Stimulated activated CD4-positive, alpha-beta T cell treated with anti-CD3 and anti-CD28 coated beads, Interleukin-2, amount 100 ng/mL, for 4 hours (primary cell): ENCODE measurements at places on chromosomes 2 and 18.

GRCh38 chr2:157327621-157328500 is 2.2 kb upstream of the ERMN start:
- DNase-seq: peak; percentile 85

DNA sequence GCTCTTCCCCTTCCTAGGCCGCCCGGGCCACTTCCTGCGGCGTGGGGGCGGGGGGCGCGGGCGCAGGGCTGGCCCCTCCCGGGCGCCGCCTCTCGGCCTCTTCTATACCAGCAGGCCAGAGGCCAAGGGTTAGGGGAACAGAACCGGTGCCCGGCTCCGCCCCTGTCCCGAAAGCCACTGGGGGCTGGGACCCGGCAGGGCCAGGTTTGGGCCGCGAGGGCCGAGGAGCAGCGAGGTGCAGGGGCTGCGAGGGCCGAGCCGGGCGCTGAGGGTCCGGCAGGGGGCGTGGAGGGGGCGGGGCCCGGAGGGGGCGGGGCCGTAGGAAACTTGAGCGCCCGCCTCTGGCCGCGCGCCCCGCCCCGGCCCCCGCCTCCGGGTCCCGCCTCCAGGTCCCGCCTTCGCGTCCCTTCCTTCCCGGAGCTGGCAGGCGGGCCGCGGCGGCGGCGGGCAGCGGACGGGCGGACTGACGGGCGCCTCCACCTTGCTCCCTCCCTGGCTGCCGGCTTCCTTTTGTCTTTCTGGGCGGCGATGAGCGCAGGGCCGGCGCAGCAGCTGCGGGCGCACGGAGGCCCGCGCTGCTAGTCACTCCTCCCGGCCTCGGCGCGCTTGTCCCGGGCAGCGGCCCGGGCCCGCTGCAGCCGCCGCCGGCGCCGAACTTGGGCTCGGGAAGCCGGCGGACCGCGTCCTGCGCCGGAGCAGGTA is at the start of gene HPCAL1:
Gene HPCAL1 (plus strand): TSS at position 426 of the 702 bp plus-strand sequence. CDS start 116,854 bp downstream, outside the sequence.
- DNase-seq: peak; percentile 69

DNA sequence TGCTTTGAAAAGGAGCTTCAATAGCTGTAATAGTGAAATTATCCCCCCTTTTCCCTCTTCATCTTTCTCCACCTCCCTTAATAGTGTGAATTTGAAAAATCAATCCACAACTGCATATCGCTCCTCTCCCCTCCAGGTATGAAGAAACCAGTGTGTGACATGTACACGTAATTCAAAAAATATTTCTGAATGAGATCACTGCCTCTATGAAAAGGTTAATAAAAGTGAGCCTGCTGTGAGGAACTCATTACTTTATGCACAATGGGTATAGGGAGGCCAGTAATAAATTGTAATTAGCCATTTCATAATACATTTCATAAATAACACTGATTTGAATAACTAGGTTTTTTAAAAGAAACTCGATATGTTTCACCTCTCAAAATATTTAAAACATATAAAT is 209.0 kb upstream of the KYNU start:
- DNase-seq: no peak

DNA sequence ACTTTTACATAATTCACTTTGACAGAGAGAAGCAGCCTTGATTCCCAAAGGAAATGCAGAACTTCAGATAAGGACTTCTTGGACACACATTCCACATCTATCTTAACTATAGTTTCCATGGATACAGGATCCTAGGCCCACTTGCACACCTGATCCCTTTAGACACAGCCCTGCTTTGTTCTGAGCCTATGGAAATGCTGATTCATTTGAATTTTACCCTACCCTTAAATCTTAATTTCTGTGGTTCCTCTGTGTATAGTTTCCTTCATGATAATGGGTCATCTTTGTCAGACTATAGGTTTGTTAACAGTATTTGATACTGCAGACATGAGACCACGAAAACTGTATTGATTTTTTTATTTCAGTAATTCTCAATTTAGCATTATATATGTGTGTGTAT is 77.4 kb downstream of the ACTR3 start:
- DNase-seq: no peak

DNA sequence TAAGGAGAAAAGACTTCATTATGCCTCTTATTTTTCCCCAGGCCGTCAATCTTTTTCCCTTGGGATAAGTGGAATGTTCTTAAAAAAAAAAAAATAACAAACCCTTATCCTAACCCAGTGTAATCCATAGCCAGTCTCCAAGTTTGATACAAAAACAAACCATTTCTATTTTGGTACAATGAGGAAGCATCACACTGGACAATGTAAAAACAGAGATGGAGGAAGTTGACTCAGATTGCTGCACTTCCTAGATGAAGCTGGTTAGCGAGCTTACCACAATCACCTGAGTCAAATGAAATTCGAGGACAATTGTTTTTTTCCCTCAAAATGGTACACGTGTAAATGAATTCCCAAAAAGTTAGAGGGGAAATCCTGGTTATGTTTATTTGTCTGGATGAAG is 259.7 kb downstream of the TCF4 start:
- no peak for DNase-seq

GRCh38 chr18:52403291-52404021 is 63.5 kb downstream of the DCC start:
- no peak for DNase-seq

DNA sequence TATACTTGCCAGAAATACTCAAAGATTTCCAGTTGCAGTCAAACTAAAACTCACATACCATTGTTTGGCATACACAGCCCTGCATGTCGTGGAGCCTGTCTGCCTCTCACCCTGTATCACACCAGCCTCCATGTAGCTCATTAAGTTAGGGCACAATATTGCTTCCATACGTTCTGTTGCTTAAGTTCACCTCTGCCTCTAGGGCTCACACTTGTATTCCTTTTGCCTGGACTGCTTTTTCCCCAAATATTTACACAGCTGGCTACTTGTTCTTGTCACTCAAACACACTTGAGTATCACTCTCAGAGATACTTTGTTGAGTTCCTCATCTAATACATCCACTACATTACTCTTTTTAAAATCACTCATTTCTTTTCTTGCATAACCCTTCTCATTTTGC is 83.1 kb downstream of the PTH2R start:
- DNase-seq: no peak

DNA sequence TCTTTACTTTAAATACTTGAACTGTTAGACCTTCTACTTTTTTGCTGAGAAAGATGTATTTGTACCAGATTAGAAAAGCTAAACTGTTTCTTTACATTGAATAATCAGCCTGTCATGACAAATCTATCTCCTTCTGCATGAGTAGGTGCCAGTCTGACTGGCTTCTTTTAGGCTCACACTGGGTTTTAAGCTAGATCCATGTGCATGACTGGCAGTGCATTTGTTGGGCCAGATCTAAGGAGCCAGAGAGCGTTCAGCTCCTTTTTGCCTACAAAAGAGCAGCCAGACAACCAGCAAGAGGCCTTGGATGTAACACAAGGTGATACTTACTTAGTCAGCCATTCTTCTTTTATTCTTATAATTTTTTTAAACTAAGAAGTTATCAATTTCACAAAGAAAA is 82.0 kb upstream of the OTX1 start:
- no peak for DNase-seq

DNA sequence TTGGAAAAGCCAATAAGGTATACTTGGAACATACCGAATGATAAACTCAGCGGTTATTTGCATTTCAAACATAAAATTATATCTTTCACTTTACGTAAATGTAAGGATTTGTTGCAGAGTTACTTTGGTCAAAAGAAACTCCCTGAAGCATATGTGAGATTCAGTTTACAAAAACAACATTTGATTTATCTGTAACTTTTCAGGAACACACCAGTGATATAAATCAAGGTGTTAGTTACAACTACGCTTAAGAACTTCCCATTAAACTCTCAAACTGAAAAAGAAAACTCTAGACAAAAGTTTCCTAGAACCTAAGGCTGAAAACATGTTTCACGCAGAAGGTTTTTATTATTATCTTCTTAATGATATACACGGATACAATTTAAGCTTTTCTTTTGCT is 110.6 kb upstream of the MEIS1 start:
- DNase-seq: no peak

DNA sequence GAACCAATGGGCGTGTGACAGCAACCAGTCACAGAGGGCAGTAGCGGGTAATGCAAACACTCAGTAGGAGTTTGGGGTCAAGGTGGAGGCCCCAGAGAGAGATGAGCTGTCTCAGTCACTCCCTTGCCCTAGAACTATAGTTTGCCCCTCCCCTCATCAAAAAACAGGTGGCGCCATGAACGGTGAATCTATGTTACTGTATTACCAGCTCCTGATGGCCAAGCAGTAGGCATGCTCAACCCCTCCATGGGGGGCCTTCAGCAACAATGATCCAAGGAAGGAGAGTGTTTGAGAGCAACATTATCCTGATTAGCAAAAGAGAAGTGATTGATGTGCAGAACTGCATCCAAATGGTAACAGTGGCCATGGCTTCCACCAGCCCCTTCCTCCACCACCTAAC is 30.4 kb downstream of the TRABD2A start:
- DNase-seq: no peak

- no peak for DNase-seq
Observed at GRCh38 chr2:61951881-61952280, 46.4 kb downstream of the COMMD1 start.

DNA sequence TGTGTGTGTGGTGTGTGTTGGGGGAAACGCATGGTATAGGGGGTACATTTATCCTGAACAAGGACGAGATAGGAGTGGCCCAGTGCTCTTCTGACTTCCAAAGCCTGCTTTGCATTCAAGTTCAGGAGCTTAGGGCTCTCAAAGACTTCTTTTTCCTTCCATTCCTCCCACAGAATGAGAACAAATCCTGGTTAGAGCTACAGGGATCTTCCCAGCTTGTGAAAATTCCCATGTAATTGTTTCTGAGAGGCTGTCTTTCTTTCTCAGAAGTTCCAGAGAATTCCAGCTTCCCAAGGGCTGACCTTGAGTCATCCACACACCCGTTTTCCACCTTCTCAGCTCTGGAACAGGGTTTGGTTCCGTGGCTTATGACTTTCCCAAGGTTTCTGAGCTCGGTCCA is 38.9 kb downstream of the FASTKD2 start:
- DNase-seq: no peak

DNA sequence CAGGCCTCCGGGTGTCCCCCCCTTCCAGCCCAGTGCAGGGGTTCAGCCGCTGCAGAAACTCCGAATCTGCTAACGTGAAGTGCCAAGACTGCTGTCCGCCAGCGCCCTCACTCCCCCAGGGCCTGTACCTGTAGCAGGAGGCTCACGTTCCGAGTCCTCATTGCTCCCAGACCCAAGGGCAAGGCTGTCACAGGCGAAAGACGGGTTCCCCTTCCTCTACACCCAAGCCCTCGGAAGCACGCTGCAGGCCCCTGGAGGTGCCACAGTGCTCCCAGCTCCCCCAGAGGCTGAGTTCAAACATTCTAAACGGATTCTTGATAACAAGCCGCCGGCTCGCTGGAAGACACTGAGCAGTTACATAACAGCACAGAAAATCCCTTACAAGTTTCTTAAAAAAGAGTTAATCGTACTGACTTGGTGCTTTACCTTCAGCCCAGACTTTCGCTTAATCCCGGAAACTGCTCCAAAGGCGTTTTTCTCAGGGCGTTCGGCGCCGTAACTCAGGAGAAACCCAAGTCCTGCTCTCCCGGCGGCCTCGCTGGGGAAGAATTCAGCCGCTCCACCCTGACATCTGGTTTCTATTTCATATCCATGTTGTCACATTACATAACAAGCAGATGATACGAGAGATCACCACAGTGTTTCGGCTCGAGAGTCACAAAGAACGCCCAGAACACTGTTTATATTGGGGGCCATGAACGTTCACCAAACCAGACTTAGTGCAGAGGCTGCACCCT is 92.0 kb downstream of the HDAC4 start:
- DNase-seq: no peak

- DNase-seq: no peak
Observed at GRCh38 chr18:159037-159652, 788 bp downstream of the USP14 start.

DNA sequence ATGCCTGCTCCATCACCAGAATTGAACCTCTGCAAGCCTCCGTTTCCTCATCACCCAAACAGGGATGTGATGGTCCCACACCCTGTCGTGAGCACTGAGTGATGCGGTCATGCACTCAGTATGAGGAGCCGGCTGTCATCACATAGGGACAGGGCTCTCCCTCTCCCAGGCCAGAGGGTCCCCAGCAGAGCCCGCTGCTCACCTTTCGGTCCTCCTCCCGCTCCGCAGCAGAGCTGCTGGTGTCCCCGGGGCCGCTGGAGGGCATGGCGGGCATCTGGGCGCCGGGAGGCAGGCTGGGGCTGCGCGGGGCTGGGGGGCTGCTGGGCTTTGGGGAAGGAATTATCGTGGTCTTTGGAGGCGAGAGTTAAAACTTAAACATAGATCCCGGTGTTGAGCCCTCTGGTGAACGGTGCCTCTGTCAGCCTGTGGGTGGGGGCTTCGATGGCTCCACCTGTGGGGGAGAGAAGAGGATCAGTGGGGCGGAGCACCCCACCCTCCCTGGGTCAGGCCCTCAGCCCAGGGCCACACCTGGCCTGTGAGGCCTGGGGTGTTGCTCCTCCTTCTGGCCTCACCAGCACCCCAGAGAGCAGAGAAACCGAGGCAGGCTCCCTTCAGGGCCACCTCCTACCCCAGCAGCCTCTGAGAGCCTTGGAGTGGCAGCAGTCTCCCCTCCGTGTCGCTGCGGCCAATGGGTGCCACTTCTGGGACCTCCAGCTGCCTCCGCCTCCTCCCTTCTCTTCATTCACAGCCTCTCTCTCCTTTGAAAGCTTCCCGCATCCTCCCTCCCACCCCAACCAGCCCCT is 27.8 kb downstream of the DNMT3A start:
- no peak for DNase-seq

- DNase-seq: no peak
Observed at GRCh38 chr2:152067823-152068222, 31.0 kb downstream of the CACNB4 start.

- no peak for DNase-seq
Observed at GRCh38 chr2:151338115-151338514, 19.3 kb upstream of the TNFAIP6 start.

DNA sequence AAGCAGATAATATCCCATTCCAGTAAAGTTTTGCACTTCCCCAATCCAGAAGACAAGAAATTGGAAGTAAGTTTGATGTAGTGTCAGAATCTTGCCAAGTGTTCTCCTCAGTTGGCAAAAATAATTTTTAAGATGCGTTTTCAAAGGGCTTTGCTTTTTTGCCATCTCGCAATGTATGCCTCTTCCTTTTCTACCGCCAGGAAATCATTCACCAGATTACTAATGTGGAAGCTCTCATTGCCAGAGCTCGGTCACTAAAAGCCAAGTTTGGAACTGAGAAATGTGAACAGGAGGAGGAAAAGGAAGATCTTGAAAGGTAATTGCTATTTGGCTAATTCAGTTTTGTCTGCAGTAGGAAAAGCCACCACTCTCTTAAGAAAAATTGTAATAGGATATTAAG is 110.7 kb downstream of the RAB3GAP1 start:
- DNase-seq: no peak

DNA sequence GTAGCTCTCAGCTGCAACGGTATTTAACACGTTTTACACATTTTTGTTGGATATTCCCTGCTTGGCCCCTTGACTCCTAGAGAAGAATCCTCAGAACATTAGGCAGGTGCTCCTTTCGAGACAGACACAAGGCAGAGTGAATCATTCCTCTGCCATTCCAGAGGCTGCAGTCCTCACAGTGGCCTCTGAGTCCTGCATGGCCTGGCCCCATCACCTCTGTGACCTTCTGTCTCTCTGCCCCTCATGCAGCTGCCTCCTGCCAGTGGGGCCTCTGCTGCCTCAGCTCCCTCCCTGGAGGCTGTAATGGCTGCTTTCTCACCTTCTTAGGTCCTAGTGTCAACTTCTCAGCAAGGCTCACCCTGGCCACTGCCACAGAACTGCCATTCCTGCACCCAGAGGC is 101.3 kb downstream of the PTPRM start:
- no peak for DNase-seq

- no peak for DNase-seq
Observed at GRCh38 chr2:231000211-231000904, 4.4 kb downstream of the SPATA3 start.

- DNase-seq: peak; percentile 19
Observed at GRCh38 chr2:86368161-86368824, 30.9 kb upstream of the REEP1 start.
